ENCODE measurements at places on chromosomes 3 and 15.

- DNase-seq = no peak
Measured at GRCh38 chr3:184085389-184085852, 11.4 kb upstream of the HTR3E start.

DNA sequence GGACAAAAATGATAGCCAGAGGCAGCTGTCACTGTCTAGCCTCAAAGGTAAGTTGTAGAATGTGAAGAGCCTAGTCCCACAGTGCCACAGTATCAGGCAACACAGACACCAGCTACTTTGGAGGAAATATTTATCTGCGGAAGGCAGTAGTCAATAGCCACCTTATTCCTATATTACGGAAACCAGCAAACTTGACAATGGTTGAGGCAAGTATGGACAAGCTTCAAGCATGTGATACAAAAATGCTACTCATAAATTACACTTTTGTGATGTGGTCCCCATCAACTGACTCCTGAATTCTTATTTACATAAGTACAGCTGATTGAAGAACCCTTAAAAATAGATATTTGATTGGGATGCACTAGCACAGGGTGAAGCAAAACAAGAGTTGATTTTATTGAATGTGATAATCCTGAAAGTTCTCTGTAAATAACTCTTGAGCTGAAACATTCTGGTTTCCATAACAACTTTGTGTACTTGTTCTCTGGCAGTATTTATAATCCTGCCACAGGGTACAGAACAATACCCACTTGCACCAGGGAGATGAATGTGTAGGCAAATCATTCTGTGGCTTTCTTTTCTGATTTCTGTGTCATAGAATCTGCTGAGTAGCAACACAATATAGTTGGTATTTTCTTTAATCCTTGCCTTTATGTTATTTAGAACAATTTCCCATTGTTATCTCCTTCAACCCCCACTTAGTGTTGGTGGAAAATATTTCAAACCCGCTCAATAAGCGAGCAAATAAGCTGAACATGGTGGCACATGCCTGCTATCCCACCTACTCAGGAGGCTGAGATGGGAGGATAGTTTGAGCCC is at the start of gene ANKUB1:
Gene ANKUB1, minus strand, starts transcription at position 103 of the 819 bp plus-strand sequence. CDS start 188 bp downstream, outside the sequence.
- no peak for DNase-seq

GRCh38 chr3:56926947-56927282 is 125.2 kb upstream of the ARHGEF3 start:
- no peak for DNase-seq

- no peak for DNase-seq
Measured at GRCh38 chr15:57122080-57122840, 203.8 kb downstream of the TCF12 start.

GRCh38 chr3:37491343-37491742 is 317.0 kb upstream of the LRRFIP2 start:
- no peak for DNase-seq

GRCh38 chr3:38637906-38638305 is 11.6 kb downstream of the SCN5A start:
- no peak for DNase-seq

DNA sequence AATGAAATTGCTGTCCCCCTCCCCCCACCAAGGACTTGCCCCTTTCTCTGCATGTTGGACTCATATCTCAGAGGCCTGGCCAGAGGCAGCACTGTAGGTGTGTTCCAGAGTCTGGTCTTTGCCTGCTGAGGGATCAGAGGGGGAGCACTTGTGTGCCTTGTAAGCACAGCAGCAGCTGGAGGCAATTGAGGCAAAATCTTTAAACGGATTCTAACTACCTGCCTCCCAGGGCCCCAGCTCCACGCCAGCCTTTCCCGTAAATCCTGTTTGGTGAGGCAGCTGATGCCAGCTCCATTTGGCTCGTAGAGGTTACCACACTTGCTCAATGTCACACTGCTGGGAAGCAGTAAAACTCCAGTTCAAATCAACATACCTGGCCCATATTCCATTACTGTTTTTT is 2.3 kb upstream of the IDH2 start:
- DNase-seq = no peak

Data from right renal pelvis (tissue), 4 donors.